ENCODE measurements at places on chromosomes 1 and 21.

GRCh38 chr1:97621955-97622354 lies 298.9 kb downstream of the DPYD start:
- no peak overlapping the region for H3K27ac ChIP-seq
- no peaks in the 10 kb centered on the region for H3K36me3 ChIP-seq
- no peak overlapping the region for H3K4me3 ChIP-seq
- no peak for DNase-seq
- no peaks in the 10 kb centered on the region for H3K27me3 ChIP-seq

DNA sequence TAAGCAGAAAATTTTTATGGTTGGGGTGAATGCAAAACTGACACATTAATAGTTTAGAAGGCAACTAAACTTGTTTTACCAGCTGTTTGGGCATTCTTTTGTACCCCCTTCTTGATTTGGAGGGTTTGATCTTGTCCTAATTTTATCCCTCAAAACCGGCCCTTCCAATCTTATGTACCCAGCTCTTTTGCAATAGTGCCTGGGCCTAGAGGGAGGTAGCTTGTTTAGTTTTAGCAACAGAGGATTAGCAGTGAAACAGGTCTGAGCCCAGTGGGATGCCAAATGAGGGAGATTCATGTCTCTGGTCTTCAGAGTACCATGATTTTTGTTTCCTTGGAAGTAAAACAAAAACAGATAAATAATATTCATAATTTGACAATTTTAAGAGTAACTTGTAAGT lies 45.1 kb downstream of the CRP start:
- H3K4me3 ChIP-seq: no peak overlapping the region
- H3K27ac ChIP-seq: no peak overlapping the region
- H3K36me3 ChIP-seq: no peaks in the 10 kb centered on the region
- H3K4me1 ChIP-seq: no peaks in the 10 kb centered on the region
- no peak for DNase-seq
- H3K27me3 ChIP-seq: peaks cover 4% of the 10 kb centered on the region

GRCh38 chr1:27868932-27869718 lies 3.2 kb upstream of the THEMIS2 start:
- peaks cover 12% of the 10 kb centered on the region for H3K4me1 ChIP-seq
- H3K27ac ChIP-seq: peak overlapping the region; percentile 5
- H3K4me3 ChIP-seq: no peak overlapping the region
- peak; percentile 60 for DNase-seq

DNA sequence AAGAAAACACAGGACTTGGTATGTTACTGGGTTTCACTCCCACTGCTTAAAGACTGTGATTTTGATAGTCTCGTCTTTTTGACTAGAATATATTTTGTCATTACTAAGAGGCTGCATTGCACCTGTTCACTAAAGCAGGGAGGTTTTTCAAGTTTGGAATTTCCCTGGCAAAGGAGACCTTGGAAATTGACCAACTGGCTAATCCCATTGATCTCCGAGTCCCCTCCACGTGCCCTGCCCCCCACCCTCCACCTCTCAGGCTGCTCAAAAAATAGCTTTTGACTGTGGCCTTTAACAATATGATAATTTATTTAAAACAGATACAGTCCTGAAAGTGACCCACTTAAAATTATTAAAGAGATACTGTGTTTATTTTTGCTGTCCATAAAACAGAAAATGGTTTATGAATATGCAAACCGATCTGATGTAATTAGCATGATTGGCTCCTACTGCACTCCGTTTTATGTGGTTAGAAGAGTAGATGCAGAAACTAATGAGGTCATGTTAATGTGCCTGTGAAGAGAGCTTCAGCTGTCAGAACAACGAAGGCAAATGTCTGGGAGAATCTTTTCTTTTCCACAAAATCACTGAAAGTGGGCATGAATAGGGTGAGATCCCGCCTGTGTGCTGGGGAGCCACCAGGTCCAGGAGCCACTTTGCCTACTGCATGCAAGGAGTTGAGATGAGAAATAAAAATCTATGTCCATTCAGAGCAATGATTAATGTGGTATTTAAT lies 361.5 kb downstream of the RRAGC start:
- no peak overlapping the region for H3K27ac ChIP-seq
- peaks cover 6% of the 10 kb centered on the region for H3K27me3 ChIP-seq
- H3K4me1 ChIP-seq: no peaks in the 10 kb centered on the region

DNA sequence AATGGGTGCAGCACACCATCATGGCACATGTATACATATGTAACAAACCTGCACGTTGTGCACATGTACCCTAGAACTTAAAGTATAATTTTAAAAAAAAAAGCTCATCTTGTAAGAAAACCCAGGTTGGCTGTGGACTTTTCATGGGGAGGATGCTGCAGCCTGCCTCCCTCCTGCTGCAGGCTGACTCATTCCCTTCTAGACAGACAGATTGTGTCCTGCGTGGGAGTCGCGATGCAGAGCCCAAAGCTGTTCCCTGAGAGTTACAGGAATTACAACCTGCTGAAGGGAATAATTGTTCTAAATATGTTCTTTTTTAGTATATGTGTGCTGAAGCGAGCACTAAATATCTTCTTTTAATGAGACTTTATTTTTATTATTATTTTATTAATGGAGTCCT lies 93.2 kb downstream of the TBX19 start:
- H3K4me1 ChIP-seq: no peaks in the 10 kb centered on the region
- no peak for DNase-seq
- H3K36me3 ChIP-seq: no peaks in the 10 kb centered on the region
- no peak overlapping the region for H3K27ac ChIP-seq
- no peak overlapping the region for H3K4me3 ChIP-seq

- H3K27me3 ChIP-seq: no peaks in the 10 kb centered on the region
- DNase-seq: no peak
- H3K36me3 ChIP-seq: no peaks in the 10 kb centered on the region
- H3K4me3 ChIP-seq: no peak overlapping the region
Measured at GRCh38 chr1:184019069-184019468, 18.5 kb downstream of the COLGALT2 start.

- no peaks in the 10 kb centered on the region for H3K27me3 ChIP-seq
- H3K36me3 ChIP-seq: no peaks in the 10 kb centered on the region
- H3K4me3 ChIP-seq: no peak overlapping the region
- no peaks in the 10 kb centered on the region for H3K4me1 ChIP-seq
- no peak for DNase-seq
Measured at GRCh38 chr1:6157132-6157527, 23.0 kb downstream of the CHD5 start.

DNA sequence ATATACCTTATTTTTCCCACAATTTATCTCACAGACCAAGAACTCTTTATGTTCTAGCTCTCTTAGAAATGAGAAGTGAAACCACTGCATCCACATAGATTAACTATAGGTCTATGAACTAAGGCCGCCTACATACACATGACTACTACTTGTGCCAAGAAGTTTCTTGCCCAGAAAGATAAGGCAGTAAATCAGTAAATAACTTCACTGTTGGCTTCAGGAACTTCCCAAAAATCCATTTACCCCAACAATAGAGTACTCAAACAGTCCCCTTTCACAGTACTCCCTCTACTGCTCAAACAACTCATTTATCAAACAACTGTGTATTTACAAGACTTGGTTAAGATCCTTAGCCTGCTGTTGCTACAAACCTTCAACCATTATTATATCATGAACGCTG lies 96.5 kb downstream of the NME7 start:
- no peaks in the 10 kb centered on the region for H3K27me3 ChIP-seq
- H3K27ac ChIP-seq: no peak overlapping the region
- H3K4me3 ChIP-seq: no peak overlapping the region
- no peaks in the 10 kb centered on the region for H3K36me3 ChIP-seq
- peaks cover 9% of the 10 kb centered on the region for H3K4me1 ChIP-seq

- H3K4me1 ChIP-seq: no peaks in the 10 kb centered on the region
- no peaks in the 10 kb centered on the region for H3K36me3 ChIP-seq
- H3K27me3 ChIP-seq: peaks cover 69% of the 10 kb centered on the region
- DNase-seq: peak; percentile 30
- H3K27ac ChIP-seq: no peak overlapping the region
Measured at GRCh38 chr1:7046314-7046713, 261.1 kb downstream of the CAMTA1 start.

DNA sequence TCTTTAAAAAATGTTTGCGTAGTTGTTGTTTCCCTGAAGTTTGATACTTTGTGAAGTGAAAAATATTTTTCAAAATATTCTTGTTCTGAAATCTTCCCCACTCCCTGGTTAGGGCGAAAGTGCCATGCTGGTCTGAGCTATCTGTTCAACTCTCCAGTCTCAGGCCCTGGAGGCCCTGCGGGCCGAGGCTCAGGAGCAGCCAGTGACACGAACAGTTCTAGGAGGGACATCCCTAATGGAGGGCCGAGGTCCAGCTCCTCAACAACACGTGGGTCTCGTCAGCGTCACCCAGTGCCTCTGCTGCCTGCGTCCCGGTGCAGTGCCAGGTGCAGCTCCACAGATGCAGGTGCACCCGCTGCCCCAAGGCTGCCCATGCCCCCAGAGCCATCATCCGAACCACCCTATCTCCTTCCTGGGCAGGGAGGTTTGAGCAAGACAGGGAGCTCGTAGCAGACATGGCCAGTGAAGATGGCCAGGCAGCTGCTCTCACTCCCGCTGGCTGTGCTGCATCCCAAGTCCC lies 69.7 kb upstream of the COL6A1 start:
- H3K4me1 ChIP-seq: no peaks in the 10 kb centered on the region
- no peaks in the 10 kb centered on the region for H3K27me3 ChIP-seq
- H3K4me3 ChIP-seq: no peak overlapping the region
- no peak for DNase-seq
- no peak overlapping the region for H3K27ac ChIP-seq

- H3K4me3 ChIP-seq: no peak overlapping the region
- peaks cover 33% of the 10 kb centered on the region for H3K4me1 ChIP-seq
- no peaks in the 10 kb centered on the region for H3K36me3 ChIP-seq
- H3K27me3 ChIP-seq: no peaks in the 10 kb centered on the region
- peak; percentile 91 for DNase-seq
- H3K27ac ChIP-seq: peak overlapping the region; percentile 76
Measured at GRCh38 chr1:8259498-8260290, 58.2 kb upstream of the SLC45A1 start.

GRCh38 chr1:1309251-1310108 lies 1.1 kb downstream of the PUSL1 start:
- H3K27ac ChIP-seq: peak overlapping the region; percentile 93
- peak; percentile 68 for DNase-seq
- no peaks in the 10 kb centered on the region for H3K27me3 ChIP-seq
- H3K4me1 ChIP-seq: peaks cover 48% of the 10 kb centered on the region
- peak overlapping the region; percentile 88 for H3K4me3 ChIP-seq

DNA sequence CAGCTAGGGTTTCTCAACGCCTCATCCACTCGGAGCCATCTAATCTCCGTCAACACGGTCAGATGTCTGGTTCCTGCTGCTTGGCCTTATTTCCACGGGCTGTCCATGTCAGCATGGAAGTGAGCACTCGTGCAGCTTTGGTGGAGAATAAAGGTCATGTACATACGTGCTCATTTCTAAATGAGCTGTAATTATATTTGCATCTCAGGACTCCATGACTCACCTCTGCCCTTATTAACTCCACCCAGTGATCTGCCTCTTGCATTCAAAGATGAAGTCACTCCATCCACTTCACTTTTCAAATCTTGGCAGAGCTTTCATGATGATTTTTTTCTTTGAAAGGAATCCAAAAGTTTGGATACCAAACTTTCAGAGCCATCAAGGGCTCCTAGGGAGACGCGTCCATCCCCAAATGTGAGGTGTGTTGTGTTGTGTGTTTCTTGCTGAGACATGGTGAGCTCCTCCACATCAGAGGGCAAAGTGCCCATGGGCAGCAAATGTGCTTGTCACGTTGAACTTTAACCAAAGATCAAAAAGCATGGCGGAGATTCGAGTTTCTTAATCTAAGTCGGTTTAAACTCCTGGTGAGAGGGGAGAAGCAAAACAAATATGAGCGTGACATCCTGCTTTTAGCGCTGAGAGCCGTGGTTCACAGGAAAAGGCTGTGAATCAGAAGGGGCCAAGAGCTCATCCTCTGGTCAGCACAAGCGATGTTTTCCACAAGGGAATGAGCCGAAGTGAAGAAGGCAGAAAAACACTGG lies 68.6 kb upstream of the ERRFI1 start:
- H3K4me3 ChIP-seq: no peak overlapping the region
- H3K36me3 ChIP-seq: no peaks in the 10 kb centered on the region
- no peaks in the 10 kb centered on the region for H3K27me3 ChIP-seq
- H3K4me1 ChIP-seq: peaks cover 62% of the 10 kb centered on the region

- no peak overlapping the region for H3K27ac ChIP-seq
- no peaks in the 10 kb centered on the region for H3K4me1 ChIP-seq
- DNase-seq: peak; percentile 22
- no peaks in the 10 kb centered on the region for H3K36me3 ChIP-seq
- no peak overlapping the region for H3K4me3 ChIP-seq
- no peaks in the 10 kb centered on the region for H3K27me3 ChIP-seq
Measured at GRCh38 chr1:238642231-238642630, 744.1 kb upstream of the CHRM3 start.

GRCh38 chr21:45074818-45075595 lies 627 bp downstream of the ADARB1 start:
- H3K4me1 ChIP-seq: peaks cover 16% of the 10 kb centered on the region
- no peaks in the 10 kb centered on the region for H3K27me3 ChIP-seq
- peak overlapping the region; percentile 97 for H3K4me3 ChIP-seq
- H3K27ac ChIP-seq: peak overlapping the region; percentile 97
- peak; percentile 26 for DNase-seq
- no peaks in the 10 kb centered on the region for H3K36me3 ChIP-seq

- H3K4me3 ChIP-seq: no peak overlapping the region
- peaks cover 51% of the 10 kb centered on the region for H3K4me1 ChIP-seq
- no peaks in the 10 kb centered on the region for H3K36me3 ChIP-seq
Measured at GRCh38 chr1:225446595-225446960, 18.7 kb upstream of the LBR start.

GRCh38 chr21:35754583-35754982 lies 305.7 kb downstream of the SETD4 start:
- peaks cover 43% of the 10 kb centered on the region for H3K27me3 ChIP-seq
- H3K4me3 ChIP-seq: no peak overlapping the region
- no peaks in the 10 kb centered on the region for H3K4me1 ChIP-seq

DNA sequence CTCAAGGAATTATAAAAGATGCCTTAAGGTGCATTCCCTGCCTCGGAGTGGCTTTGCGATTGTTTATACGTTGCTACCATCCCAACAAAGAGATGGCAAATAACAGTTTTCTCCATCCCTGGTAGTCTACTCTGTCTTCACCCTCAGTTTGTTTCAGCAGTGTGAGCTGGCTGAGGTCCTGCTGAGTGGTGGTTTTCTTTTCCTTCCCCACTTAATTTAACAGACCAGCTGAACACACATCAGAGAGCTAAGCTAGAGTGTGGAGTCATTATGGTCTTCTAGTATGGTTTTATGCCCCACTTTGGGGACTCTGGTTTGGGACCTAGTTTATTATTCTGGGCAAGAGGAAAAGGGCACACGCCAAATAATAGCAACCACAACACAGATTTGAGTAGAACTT lies 2.2 kb downstream of the PIGV start:
- H3K36me3 ChIP-seq: peaks cover 38% of the 10 kb centered on the region
- peaks cover 40% of the 10 kb centered on the region for H3K4me1 ChIP-seq
- no peak overlapping the region for H3K4me3 ChIP-seq
- H3K27ac ChIP-seq: no peak overlapping the region
- no peak for DNase-seq

Measured in stomach (tissue), 19 donors.